ENCODE measurements at places on chromosomes 1 and 21. TPM values are rescaled to one million over a fixed set of nuclear protein-coding genes. Genes with fewer than 3 reads are reported as not detected.

Gene TRIM58
- not detected for total RNA-seq

Gene CELA3B
- total RNA-seq: not detected

Gene PM20D1
- not detected for total RNA-seq

Gene CYYR1
- 0.35 TPM for total RNA-seq

Gene SRP9
- 205 TPM for total RNA-seq

Gene ST6GALNAC3
- 0.12 TPM for total RNA-seq

Gene IQCC
- 1.3 TPM for total RNA-seq

Gene DMBX1
- total RNA-seq: not detected

Gene DRAXIN
- 2.3 TPM for total RNA-seq

Gene MATN1
- total RNA-seq: 0.23 TPM

Gene TXNIP
- 59.5 TPM for total RNA-seq

Gene MIXL1
- total RNA-seq: not detected

Gene C1orf87
- not detected for total RNA-seq

Gene RHBDL2
- 0.59 TPM for total RNA-seq

Gene PGLYRP3
- total RNA-seq: not detected

Gene RNU1-4
- total RNA-seq: 2,564 TPM

Gene CASZ1
- total RNA-seq: not detected

Gene NCF2
- not detected for total RNA-seq

Gene CLEC20A
- 0.08 TPM for total RNA-seq

Gene OLFML3
- 22.5 TPM for total RNA-seq

Gene NBPF20
- total RNA-seq: 1.5 TPM

Gene PPFIA4
- total RNA-seq: 22.6 TPM

Gene PALMD
- total RNA-seq: 26.1 TPM

Gene OR2M3
- not detected for total RNA-seq

Gene RCSD1
- 0.08 TPM for total RNA-seq

Gene NUAK2
- 0.70 TPM for total RNA-seq

Gene CYP4X1
- total RNA-seq: 0.12 TPM

Gene DDI2
- 14.0 TPM for total RNA-seq

Gene S100A8
- total RNA-seq: not detected

Gene GABPA
- 11.2 TPM for total RNA-seq

Gene S1PR1
- total RNA-seq: 2.5 TPM

Gene F5
- under 0.01 TPM for total RNA-seq

Gene YBX1
- total RNA-seq: 971 TPM

Gene GBP2
- total RNA-seq: 14.9 TPM

Data from smooth muscle cell of the coronary artery (primary cell).